Stimulated activated CD8-positive, alpha-beta memory T cell treated with anti-CD3 and anti-CD28 coated beads, Interleukin-4, amount 100 ng/mL, for 48 hours (primary cell): ENCODE measurements at places on chromosomes 5 and 9.

DNA sequence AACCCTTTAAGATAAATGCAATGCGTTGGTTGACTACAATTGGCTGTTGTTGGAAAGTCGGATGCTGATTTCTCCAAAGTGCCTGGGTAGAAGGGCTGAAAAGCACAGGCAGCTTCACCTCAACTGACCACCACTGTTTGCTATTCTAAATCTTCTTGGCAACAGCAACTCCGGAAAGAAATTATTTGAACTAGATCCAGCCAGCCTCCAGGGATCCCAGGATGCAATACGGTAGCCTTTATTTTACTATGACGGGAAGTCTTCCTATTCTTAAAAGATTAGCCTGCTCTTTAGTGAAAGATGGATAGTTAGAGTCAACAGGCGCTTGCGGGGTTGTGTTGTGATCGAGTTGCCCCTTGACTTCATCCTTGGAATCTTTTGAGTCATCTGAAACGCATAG is 78.6 kb upstream of the KLF9 start:
- no peak for DNase-seq

- DNase-seq = no peak
Observed at GRCh38 chr5:66338828-66339227, 194.7 kb downstream of the SREK1 start.

GRCh38 chr9:9395539-9395938 is 1217.3 kb downstream of the PTPRD start:
- DNase-seq = no peak

GRCh38 chr5:121350181-121350930 is 501.3 kb upstream of the FTMT start:
- DNase-seq = no peak

- DNase-seq = no peak
Observed at GRCh38 chr5:172389578-172390112, 64.7 kb downstream of the SH3PXD2B start.

DNA sequence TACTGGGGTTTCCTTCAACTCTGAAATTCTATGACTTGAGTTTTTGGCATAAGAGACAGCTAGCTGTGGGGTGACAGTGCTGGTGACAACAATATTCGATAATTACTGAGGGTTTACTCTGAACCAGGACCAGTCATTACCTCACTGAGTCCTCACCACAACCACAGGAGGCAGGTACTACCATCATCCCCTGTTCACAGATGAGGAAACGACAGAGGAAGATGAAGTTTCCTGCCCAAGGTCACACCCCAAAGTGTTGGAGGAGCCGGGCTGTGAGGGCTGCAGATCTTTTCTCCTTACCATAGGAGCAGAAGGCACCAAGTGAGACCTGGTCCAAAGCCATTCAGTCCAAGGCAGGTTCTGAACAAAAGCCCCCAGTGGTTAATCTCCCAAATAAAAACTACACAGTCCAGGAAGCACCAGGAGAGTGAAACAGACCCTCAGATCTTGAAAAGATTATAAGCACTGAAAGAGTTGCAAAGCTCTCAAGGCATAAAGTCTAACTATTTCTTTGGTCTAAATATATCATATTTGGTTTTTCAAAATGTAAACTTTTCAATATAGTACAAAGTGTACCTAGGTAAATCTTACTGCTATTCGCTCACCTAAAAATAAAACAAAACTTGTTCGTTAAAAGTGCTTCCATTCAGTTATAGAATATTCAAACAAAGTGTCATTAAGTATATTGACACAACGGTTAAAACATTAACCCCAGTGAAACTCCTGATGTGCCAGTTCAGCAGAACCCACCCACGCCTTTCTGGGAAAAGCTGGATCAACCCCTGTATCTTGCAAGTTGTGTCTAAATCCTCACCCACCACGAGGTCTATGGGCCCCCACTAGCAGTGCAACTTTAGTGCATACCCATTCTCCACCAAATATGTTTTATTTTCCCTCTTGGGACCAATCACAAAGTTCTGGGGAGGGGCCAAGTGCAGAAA is 82.6 kb upstream of the EQTN start:
- no peak for DNase-seq

GRCh38 chr5:66877843-66878242 is 281.6 kb downstream of the MAST4 start:
- DNase-seq = no peak
